ENCODE measurements at places on chromosomes 7 and 10.

DNA sequence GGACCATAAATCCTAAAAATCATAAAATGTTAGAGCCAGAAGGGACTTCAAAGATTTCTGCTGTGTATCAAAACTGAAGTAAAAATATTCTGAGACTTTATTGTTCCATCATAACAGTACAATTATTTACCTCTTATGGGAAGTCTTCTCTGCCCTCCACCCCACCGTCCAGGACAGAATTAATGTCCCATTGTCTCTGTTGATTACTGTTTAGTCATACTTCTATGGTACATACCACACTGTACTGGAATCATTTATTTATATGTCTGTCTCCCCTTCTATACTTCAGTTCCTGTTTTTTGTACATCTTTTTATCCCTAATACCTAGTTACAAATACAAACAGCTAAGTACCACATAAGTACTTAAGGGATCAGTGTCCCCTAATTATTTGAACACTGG, 91.4 kb upstream of the CAPZA2 start:
- DNase-seq, result no peak

- DNase-seq, result no peak
Measured at GRCh38 chr7:133529861-133530260, 277.0 kb downstream of the EXOC4 start.

GRCh38 chr10:13715100-13715499, 128.3 kb downstream of the PRPF18 start:
- no peak for DNase-seq

DNA sequence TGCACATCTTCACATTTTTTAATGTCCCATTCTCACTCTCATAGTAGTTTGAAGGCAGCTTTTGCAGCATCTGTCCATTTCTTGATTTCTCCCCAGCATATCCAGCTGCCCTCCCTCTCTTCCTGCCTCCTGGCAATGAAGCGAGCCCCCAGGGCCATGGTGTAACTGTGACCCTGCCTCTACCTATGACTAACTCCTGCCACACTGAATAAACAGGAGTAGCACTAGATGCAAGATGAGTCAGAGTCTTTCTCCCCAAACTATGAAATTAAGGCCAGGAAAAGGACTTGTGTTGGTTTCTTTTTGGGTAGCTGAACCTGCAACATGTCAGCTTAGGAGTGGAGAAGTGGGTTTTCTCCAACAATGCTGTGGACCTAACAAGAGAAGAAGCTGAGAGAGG, 329.0 kb downstream of the RNLS start:
- DNase-seq, result no peak

GRCh38 chr7:114652041-114652440, 237.4 kb downstream of the FOXP2 start:
- no peak for DNase-seq

- no peak for DNase-seq
Measured at GRCh38 chr7:142488842-142489241, 231.0 kb upstream of the PRSS58 start.

DNA sequence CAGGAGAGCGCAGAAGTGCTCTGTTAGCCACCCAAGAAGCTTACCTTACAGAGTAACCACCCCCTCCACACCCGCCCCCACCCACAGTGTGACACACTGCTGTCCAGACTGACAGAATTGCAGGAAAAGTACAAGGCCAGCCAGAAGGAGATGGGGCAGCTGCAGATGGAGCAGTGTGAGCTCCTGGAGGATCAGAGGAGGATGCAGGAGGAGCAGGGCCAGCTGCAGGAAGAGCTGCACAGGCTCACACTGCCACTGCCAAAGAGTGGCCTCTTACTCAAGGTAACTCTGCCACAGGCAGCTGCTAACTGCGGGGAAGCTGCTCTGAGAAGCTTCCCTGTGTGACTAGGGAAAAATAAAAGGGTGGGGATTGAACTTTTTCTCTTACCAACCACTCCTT, 17.6 kb downstream of the CCDC136 start:
- DNase-seq, result no peak

- no peak for DNase-seq
Measured at GRCh38 chr7:84274029-84274638, 79.5 kb upstream of the SEMA3A start.

GRCh38 chr7:129824291-129825208, 128.2 kb downstream of the UBE2H start:
- peak; percentile 15 for DNase-seq

- no peak for DNase-seq
Measured at GRCh38 chr10:17792991-17793390, 16.2 kb upstream of the MRC1 start.

DNA sequence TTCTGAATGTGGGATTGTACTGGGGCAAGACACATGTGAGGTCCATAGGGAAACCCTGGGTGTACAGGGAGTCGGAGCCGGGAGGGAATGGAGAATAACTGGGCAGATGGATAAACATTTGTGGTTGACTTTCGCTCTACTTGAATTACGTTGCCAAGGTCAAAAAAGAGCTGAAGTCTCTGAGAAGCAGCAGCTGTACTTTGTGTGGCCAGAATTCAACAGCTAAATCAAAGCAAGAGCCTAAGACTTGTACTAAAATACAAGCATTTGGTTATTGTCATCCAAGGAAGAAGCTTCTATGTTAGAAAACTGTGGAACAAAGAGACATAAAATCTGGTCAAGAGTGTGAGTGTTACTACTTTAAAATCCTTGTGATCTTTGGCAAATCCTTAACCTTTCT, 457.2 kb downstream of the ARL4A start:
- no peak for DNase-seq

DNA sequence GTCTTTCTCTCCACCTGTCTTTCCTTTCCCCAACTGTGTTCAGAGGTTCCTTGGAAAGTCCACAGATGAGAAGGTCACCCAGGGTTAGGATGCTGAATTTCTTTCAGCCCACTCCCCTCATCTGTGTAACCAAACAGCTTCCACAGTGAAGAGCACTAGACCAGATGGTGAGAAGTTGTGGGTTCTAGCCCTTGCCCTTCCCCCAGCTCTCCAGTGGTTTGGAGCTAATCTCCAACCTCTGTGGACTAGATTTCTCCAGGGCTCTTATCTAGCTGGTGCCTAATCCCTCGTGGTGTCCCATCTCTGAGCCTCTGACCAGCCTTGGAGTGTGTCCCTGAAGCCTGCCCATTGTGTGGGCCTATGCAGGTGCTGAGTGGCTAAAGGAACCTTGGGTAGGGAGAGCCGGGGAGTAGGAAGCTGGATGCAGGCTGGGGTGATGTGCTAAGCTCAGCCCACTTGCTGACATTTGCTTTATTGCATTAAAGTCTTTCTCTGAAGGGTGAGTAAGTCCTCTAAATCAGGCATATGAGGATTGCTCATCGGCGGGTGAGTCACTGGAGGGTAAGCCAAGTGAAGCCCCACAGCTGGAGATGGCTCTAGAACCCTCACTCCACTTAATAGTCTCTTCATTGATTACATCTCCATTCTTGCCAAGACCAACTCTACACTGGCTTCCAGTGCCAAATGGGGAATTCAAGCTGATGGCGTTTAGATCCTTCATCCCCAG, 14.9 kb downstream of the DUSP5 start:
- DNase-seq, result no peak

- DNase-seq, result no peak
Measured at GRCh38 chr7:6290319-6290741, 17.9 kb upstream of the CYTH3 start.

GRCh38 chr7:1124164-1124563, 35.8 kb downstream of the ZFAND2A start:
- DNase-seq, result no peak

All from stimulated activated CD4-positive, alpha-beta T cell treated with anti-CD3 and anti-CD28 coated beads, Interleukin-12 subunit alpha, Interleukin-12 subunit beta, amount 100 ng/mL, for 48 hours (primary cell).